ENCODE measurements at places on chromosomes 5 and 9. TPM values are rescaled to one million over a fixed set of nuclear protein-coding genes. Genes with fewer than 3 reads are reported as not detected.

Gene OTP
- not detected for total RNA-seq

Gene PRDM9
- total RNA-seq = not detected

Gene LRSAM1
- 17.1 TPM for total RNA-seq

Gene ZNF354B
- 3.5 TPM for total RNA-seq

Gene CDO1
- total RNA-seq = 2.1 TPM

Gene PCSK5
- total RNA-seq = 23.2 TPM

Gene CACNA1B
- total RNA-seq = 0.07 TPM

Gene GPRIN1
- 34.0 TPM for total RNA-seq

Gene NIPAL4
- total RNA-seq = 5.6 TPM

Gene ROPN1L
- 1.1 TPM for total RNA-seq

DNA sequence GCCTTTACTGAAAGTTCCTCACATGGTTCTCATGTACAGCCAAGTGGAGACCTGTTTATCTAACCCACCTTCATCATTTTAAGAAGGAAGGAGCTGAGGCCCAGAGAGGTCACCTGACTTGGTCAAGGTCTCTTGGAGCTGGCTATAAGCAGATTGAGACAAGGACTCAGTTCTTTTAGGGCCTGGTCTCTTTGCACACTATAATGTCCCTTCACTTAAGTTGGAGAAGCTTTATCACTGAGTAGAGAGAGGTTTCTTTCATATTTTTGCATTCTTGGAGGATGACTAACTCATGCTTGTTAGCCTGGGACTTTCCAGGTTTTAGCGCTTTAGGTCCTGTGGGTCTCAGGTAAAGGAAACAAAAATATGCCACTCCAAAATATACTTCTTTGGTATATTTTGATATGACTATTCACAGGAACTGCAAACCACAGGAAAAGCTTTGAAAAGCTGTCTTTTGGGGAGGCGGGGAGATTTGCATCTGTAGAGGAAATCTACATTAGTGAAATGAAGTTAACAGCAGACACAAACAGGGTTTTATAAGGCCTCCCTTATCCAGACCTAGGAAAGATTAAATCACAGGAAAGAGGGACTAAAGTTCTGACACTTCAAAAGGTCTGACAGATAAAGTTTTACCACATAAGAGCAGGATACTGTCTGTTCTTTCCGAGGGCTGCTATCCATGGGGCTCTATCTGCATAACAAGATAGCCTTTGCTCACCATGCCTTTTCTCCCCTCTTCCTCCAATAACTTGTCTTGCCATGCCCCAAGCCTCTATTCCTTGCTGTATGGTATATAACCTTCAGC, 95.8 kb upstream of the ANKRD55 start:
- DNase-seq = peak; percentile 69

DNA sequence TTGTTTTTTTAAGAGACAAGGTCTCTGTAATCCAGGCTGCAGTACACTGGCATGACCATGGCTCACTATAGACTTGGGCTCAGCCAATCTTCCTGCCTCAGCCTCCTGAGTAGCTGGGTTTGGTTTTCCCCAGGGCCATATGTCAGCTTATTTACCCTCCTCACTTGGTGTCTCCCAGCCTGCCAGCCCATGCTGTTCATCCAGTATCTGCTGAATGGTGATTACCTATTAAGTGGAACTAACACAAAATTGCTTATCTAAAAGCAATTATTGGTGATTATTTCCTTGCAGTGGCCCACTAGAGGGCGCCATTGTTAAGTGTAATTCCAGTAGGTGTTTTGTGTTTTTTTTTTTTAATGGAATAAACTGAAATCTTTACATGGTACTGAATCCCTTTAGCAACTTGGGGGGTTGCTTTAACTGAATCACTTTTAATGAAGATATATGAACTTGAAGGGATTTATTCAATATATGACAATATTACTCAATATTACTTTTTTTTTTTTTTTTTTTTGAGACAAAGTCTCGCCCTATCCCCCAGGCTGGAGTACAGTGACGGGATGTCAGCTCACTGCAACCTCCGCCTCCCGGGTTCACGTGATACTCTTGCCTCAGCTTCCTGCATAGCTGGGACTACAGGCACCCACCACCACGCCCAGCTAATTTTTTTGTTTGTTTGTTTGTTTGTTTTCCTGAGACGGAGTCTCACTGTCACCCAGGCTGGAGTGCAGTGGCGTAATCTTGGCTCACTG, 13.8 kb downstream of the EXOSC2 start:
- DNase-seq = no peak

DNA sequence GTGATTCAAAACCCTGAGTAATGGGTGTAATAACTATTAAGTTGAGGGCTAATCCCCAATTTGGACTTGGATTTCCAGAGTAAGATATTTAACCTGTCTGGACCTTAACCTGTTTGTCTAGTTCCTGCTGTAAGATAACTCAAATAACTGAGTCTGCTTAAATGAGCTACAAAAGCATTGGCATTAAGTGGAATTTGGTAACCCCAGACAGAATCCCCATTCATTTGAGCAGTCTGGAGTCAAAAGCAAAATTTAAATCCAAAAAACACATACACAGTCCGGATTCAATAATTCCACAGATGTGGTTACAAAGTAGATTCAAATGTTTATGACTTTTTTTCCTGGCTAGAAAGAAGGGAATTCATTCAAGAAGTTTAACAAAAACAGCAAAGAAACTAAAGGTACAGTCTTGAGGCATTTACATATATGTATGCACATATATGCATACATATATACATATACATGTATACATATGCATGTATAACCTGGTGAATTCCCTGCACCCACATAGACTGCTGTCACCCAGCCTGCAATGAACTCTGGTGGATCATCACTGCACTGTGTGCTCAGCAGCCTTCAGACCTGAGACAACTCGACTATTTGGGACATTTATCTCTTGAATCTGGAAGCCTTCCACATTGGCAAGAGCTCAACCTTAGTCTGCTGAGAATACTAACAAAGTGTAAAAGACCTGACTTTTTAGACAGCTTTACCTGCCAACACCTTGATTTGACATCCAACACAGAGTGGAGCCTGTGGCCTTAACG, 205.4 kb downstream of the LURAP1L start:
- no peak for DNase-seq

DNA sequence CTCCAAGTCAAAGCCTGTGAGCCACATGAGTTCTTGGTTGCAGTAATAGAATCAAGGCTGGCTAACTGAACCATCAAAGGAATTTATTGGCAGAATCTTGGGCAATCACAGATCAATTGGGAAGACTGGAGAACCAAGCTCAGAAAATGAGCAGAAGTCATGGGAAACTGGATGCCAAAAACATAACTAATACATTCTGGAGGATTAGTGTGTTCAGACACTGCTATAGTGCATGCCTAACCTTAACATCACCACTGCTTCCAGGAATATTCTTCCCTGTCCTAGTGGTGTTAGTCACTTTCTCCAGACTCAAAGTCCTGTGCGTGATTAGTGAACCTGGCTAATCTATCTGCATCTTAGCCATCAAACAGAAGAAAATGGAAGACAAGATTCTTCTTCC, 843.7 kb downstream of the EFNA5 start:
- DNase-seq = peak; percentile 26

- no peak for DNase-seq
Measured at GRCh38 chr9:32574858-32575257, 1.9 kb upstream of the NDUFB6 start.

GRCh38 chr9:104025104-104025503, 69.0 kb upstream of the SMC2 start:
- DNase-seq = no peak

DNA sequence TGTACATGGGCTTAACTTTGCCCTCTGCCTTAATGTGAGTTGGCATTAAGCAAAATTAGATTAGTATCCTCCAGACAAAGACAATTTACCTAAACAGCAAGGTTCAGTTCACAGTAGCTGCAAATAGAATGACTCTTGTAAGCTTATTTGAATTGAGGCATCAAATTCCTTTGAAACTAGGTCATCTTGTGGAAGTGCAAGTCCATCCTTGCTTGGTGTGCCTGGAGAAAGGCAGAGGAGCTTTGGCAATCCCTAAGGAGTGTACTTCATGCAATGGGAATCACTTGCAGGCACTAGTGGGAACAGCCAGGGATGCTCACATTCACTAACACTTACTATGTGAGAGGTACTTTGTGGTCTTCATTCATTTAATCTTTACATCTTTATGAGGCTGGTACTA, 118.3 kb downstream of the DRD1 start:
- no peak for DNase-seq

DNA sequence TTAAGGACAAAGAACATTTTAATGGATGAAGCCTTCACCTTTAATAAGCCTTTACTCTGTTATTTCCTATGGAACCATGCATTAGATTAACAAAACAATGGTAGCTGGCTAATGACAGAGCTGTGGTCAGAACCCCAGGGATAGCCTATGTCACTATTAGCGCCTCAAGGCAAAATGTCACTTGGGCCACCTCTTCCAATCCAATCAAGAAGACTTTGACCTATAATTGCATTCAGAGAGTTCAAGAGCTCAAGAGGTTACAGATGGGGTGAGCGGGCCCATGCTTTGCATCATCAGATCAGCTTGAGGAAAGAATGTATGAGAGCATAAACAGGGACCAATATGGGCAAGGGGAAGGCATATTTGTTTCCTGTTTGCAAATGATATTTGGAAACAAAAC, 425.1 kb downstream of the ARHGEF28 start:
- DNase-seq = no peak

GRCh38 chr5:14011089-14012020, 66.9 kb upstream of the DNAH5 start:
- DNase-seq = no peak

DNA sequence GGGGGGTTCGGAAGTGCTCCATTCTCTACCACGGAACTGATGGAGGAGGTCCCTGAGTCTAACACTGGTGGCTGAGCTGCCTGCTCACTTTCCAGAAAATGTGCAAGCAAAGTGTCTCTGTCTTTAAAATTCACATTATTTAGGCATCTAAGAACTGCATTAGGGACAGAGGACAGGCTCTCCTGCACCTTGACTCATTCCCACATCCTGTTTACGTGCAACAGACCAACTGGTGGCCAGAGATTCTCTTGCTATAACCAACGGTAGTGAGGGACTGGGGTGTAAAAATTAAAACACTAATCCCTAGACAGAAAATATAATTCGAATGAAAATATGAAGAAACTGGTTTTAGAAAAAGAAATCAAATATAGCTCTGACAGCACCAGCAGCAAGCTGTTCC, 320.9 kb downstream of the IRX2 start:
- DNase-seq = no peak

DNA sequence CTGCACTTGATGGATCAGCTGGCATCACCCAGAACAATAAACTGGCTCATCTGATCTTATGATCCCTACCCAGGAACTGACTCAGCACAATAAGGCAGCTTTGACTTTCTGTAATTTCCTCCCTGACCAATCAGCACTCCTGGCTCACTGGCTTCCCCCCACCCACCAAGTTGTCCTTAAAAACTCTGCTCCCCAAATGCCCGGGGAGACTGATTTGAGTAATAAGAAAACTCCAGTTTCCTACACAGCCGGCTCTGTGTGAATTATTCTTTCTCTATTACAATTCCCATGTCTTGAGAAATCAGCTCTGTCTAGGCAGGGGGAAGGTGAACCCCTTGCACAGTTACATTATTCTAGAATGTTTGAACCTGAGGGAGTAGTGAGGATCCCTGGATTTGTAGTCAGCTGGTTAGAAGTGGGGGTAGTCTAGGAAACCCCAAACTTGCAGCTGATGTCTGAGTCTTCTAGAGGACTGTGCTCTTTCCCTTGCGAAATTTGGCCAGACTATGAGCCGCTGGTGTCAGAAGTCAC, 111.7 kb upstream of the NEK6 start:
- DNase-seq = peak; percentile 42

DNA sequence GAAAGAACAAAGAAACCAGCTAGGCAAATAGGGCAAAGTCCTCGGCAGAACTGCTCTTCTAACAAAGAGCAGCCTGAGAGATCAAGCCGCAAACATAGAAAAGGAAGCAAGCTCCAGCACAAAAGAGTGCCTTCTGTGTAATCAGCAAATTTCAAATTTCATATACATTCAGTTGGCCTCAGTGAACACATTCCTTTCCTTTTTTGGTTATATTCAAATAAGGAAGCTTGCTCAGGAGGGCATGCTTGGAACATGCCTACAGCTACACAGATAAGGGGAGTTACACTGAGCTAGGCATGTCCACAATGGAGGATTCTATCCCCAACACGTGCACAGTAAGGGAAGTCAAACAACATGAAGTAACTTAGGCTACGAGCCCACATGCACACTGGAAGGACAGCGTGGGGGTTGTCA, 23.4 kb downstream of the IL33 start:
- DNase-seq = no peak

GRCh38 chr5:26231316-26231715, 807.1 kb downstream of the CDH9 start:
- DNase-seq = no peak

DNA sequence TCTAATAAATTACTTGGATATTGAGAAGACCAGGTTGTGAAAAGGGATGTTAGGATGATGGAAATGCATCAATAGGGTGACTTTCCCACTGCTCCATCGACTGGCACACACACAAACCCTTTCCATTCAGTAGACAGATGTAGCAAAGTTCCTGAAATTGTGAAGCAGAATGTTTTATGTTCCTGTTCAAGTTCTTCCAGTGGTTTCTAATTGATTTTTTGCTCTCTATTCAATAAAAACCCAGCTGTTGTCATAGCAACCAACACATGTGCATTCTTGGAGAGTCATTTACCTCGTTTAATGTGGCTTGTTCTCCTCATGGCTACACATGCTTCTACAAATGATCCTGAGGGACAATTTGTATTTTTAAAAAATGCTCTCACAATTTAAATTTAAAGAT, 244.6 kb downstream of the RAB3C start:
- no peak for DNase-seq
